HFFc6 (cell line): ENCODE measurements at places on chromosomes 2 and 18.
A peak's percentile ranks its signal among the peaks of the same experiment; 100 is the strongest.

GRCh38 chr2:155692106-155692505 lies 640.4 kb downstream of the NR4A2 start:
- H3K36me3 ChIP-seq, result no peaks in the 10 kb centered on the region
- H3K27ac ChIP-seq, result no peak overlapping the region
- no peaks in the 10 kb centered on the region for H3K27me3 ChIP-seq
- H3K4me1 ChIP-seq, result no peaks in the 10 kb centered on the region

GRCh38 chr2:122758967-122759366 lies 1003.5 kb downstream of the TSN start:
- no peaks in the 10 kb centered on the region for H3K36me3 ChIP-seq
- no peak overlapping the region for H3K4me3 ChIP-seq
- DNase-seq, result no peak
- H3K27me3 ChIP-seq, result peaks cover 7% of the 10 kb centered on the region
- no peak overlapping the region for H3K27ac ChIP-seq

- H3K4me3 ChIP-seq, result no peak overlapping the region
- peaks cover 18% of the 10 kb centered on the region for H3K4me1 ChIP-seq
- peaks cover 27% of the 10 kb centered on the region for H3K36me3 ChIP-seq
- H3K27ac ChIP-seq, result peak overlapping the region; percentile 58
- peaks cover 10% of the 10 kb centered on the region for H3K27me3 ChIP-seq
These were observed 27.0 kb upstream of the THUMPD2 start for GRCh38 chr2:39805936-39806608.

DNA sequence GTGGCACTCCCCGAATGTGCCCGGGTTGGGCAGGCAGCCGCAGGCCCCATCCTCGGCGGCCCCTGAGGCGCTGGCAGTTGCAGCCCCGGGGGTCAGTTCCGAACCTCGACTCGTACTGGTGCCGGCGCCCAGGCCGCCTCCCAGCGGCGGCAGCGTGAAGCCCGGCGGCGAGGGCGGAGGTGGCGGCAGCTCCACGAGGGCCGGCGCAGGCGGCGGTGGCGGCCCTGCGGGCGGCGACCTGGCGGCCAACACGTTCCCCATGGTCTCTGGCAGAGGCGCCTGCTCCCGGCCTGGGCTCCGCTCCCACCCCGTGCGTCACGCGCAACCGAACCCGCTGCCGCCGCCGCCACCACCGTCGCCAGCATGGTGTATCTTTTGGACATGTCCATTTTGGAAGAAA lies 196.3 kb downstream of the CCDC74A start:
- H3K27ac ChIP-seq, result no peak overlapping the region
- DNase-seq, result no peak
- H3K4me1 ChIP-seq, result peaks cover 9% of the 10 kb centered on the region; the same call in 1 of the 2 replicates
- H3K4me3 ChIP-seq, result no peak overlapping the region
- H3K27me3 ChIP-seq, result peaks cover 2% of the 10 kb centered on the region; the same call in 1 of the 2 replicates

GRCh38 chr2:96554293-96555145 lies 18.0 kb downstream of the ARID5A start:
- H3K27me3 ChIP-seq, result peaks cover 10% of the 10 kb centered on the region
- H3K27ac ChIP-seq, result no peak overlapping the region
- H3K4me1 ChIP-seq, result peaks cover 11% of the 10 kb centered on the region
- DNase-seq, result peak; percentile 19

DNA sequence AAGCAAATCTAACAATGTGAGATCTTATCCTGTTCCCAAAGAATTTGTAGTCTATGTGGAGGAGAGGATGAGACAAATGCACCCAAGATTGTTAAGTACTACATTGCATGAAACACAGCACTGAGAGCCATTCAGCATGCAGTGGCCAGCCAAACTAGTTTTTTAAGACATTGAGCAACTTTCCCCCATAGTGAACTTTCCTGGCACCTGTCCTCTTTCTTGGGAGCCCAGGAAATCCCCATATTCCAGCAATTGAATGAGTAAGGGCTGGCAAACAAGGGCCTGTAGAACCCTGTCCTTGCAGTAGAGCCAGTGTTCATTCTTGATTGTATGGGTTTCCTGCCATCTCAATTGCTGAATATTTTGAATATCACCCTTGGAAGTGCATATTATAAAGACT lies 58.8 kb upstream of the FIGN start:
- no peak overlapping the region for H3K4me3 ChIP-seq
- no peak overlapping the region for H3K27ac ChIP-seq
- DNase-seq, result no peak
- H3K27me3 ChIP-seq, result no peaks in the 10 kb centered on the region; the same call in 1 of the 2 replicates

GRCh38 chr2:23642516-23642915 lies 257.5 kb downstream of the KLHL29 start:
- no peak for DNase-seq
- no peak overlapping the region for H3K27ac ChIP-seq
- H3K36me3 ChIP-seq, result peaks cover 16% of the 10 kb centered on the region

GRCh38 chr18:54109131-54109683 lies 115.3 kb downstream of the MBD2 start:
- H3K36me3 ChIP-seq, result no peaks in the 10 kb centered on the region
- peaks cover 9% of the 10 kb centered on the region for H3K27me3 ChIP-seq
- no peak overlapping the region for H3K4me3 ChIP-seq
- peaks cover 18% of the 10 kb centered on the region for H3K4me1 ChIP-seq
- H3K27ac ChIP-seq, result no peak overlapping the region; the same call in 1 of the 2 replicates
- DNase-seq, result peak; percentile 5

- no peaks in the 10 kb centered on the region for H3K36me3 ChIP-seq
- peak overlapping the region; percentile 45 for H3K4me3 ChIP-seq
- peaks cover 41% of the 10 kb centered on the region for H3K4me1 ChIP-seq
- peak; percentile 50 for DNase-seq
- H3K27ac ChIP-seq, result peak overlapping the region; percentile 37
These were observed 17.9 kb upstream of the EHBP1 start for GRCh38 chr2:62687636-62688035.

GRCh38 chr2:21947046-21947445 lies 823.3 kb downstream of the TDRD15 start:
- H3K27ac ChIP-seq, result no peak overlapping the region
- no peak overlapping the region for H3K4me3 ChIP-seq
- H3K4me1 ChIP-seq, result no peaks in the 10 kb centered on the region
- DNase-seq, result no peak

- H3K4me3 ChIP-seq, result no peak overlapping the region
- peaks cover 30% of the 10 kb centered on the region for H3K27me3 ChIP-seq
- no peak overlapping the region for H3K27ac ChIP-seq
- peaks cover 7% of the 10 kb centered on the region for H3K4me1 ChIP-seq
- H3K36me3 ChIP-seq, result no peaks in the 10 kb centered on the region
These were observed 6.4 kb downstream of the CIB4 start for GRCh38 chr2:26634636-26635230.

DNA sequence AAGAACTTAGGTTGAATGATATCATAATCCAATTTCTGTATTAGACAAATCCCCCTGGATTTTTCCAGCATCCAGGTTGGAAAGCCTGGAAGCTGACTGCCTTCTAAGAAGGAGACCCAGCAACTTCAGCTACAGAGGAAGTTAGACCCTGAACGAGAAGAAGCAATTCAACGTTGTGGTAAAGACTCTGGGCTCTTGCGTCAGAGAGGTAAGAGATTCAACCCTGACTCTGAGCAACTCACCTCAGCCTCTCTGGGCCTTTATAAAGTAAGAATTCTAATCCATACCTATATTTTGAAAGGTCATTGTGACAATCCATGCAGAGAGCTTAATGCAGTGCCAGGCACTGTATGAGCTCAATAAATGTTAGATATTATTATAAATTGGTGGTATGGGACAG lies 9.7 kb downstream of the E2F6 start:
- no peak for DNase-seq
- H3K27me3 ChIP-seq, result no peaks in the 10 kb centered on the region
- no peak overlapping the region for H3K27ac ChIP-seq
- H3K36me3 ChIP-seq, result peaks cover 11% of the 10 kb centered on the region; the same call in 1 of the 2 replicates
- peaks cover 8% of the 10 kb centered on the region; the same call in 1 of the 2 replicates for H3K4me1 ChIP-seq
- H3K4me3 ChIP-seq, result no peak overlapping the region

- H3K27me3 ChIP-seq, result no peaks in the 10 kb centered on the region; the same call in 1 of the 2 replicates
- peaks cover 5% of the 10 kb centered on the region for H3K36me3 ChIP-seq
- H3K4me3 ChIP-seq, result no peak overlapping the region
- peaks cover 23% of the 10 kb centered on the region for H3K4me1 ChIP-seq
- H3K27ac ChIP-seq, result no peak overlapping the region
- no peak for DNase-seq
These were observed 1395.6 kb downstream of the SUCLG1 start for GRCh38 chr2:83063511-83063910.

DNA sequence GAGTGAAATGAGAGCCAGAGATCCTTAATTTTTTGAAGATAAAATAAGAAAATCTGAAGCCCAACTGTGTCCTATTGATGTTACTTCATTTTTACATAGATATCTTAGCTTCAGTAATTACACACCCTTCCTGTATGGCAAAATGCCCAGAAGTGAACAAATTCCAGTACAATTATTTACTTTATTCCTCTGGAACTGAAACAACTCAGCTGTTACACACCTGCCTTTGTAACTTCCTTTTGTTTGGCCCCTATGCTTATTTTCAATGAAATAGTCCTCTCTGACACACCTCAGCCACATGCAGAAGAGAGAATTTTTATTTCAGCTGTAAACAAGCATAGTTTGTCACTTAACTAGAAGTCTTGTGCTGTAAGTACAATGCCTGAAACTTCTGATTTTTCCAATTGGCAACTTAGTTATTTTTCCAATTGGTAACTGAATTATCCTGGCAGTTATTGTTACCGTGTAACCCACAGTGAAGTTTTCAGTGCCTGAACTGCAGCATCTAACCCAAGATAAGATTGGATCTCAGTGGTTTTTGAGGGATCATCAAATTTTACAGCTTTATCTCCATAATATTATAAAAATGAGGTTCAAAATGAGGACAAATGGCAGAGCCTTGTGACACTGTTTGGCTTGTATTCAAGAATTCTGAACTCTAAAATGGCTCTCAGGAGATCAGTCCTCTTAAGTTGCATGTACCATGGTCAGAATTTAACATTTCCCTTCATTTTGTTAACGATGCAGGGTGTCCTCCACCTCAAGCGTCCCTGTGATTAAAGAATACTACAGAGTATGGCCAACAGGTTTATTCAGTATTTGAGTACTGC lies 82.6 kb downstream of the PKP4 start:
- H3K36me3 ChIP-seq, result peaks cover 25% of the 10 kb centered on the region
- DNase-seq, result peak; percentile 61
- no peaks in the 10 kb centered on the region for H3K27me3 ChIP-seq
- H3K27ac ChIP-seq, result peak overlapping the region; percentile 54
- 0 out of 2 replicates have a peak overlapping the region, but pooled peaks have one; percentile 30 for H3K4me3 ChIP-seq
- peaks cover 32% of the 10 kb centered on the region for H3K4me1 ChIP-seq

GRCh38 chr2:74457549-74458131 lies 598 bp upstream of the WBP1 start:
- H3K4me3 ChIP-seq, result peak overlapping the region; percentile 94
- peaks cover 9% of the 10 kb centered on the region for H3K36me3 ChIP-seq
- H3K4me1 ChIP-seq, result peaks cover 44% of the 10 kb centered on the region
- peak overlapping the region; percentile 88 for H3K27ac ChIP-seq
- H3K27me3 ChIP-seq, result no peaks in the 10 kb centered on the region; the same call in none of the 2 replicates
- DNase-seq, result peak; percentile 20

DNA sequence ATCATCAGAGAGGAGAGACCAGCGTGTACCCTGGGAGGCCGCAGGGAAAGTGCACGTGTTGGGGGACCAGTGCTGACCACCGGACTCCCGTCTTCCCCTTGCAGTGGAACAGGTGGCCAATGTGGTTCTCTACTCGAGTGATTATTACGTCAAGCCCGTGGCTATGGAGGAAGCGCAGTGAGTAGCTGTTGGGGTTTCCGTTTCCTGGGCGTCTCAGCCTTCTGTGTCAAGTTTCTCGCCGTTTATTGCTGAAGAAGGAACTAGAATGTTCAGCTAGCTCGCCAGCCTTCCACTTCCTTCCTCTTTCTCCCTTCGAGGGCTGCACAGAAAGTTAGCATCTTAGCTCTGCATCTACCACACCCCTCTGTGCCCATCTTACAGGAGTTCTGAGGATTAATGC lies 22.8 kb upstream of the DGKD start:
- DNase-seq, result no peak
- H3K27me3 ChIP-seq, result peaks cover 33% of the 10 kb centered on the region
- H3K4me1 ChIP-seq, result peaks cover 6% of the 10 kb centered on the region; the same call in 1 of the 2 replicates
- no peak overlapping the region for H3K27ac ChIP-seq
